HCEC 1CT (cell line): ENCODE measurements at places on chromosomes 3 and 15.

GRCh38 chr15:65907661-65908060 is 38.4 kb downstream of the RAB11A start:
- DNase-seq, result no peak

GRCh38 chr15:74977599-74977998 is 17.8 kb upstream of the SCAMP5 start:
- DNase-seq, result peak; percentile 30

- no peak for DNase-seq
Observed at GRCh38 chr3:66449411-66449974, 51.3 kb downstream of the LRIG1 start.

- peak; percentile 41 for DNase-seq
Observed at GRCh38 chr3:134249935-134250716, 533 bp downstream of the RYK start.

GRCh38 chr15:69941706-69942495 is 155.8 kb downstream of the TLE3 start:
- no peak for DNase-seq

DNA sequence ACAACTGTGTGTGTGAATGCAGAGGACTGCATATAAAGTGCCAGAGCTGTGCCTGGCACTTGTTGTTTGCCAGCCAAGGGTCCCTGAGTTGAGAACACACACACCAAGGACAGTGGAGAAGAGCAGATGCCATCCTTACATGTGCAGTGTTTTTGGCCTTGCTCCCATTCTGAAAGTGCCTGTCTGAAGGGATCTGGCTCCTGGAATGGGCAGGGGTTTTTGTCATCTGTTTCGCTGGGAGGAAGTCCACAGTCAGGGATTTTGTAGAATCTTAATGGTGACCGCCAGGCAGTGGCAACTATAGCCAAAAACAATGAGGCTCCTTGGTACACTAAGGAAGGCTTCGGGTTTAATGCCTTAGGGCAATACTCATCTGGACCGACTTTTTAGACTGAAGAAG is 63.7 kb downstream of the DUT start:
- no peak for DNase-seq

GRCh38 chr3:113271189-113271588 is 59.8 kb downstream of the BOC start:
- DNase-seq, result no peak

DNA sequence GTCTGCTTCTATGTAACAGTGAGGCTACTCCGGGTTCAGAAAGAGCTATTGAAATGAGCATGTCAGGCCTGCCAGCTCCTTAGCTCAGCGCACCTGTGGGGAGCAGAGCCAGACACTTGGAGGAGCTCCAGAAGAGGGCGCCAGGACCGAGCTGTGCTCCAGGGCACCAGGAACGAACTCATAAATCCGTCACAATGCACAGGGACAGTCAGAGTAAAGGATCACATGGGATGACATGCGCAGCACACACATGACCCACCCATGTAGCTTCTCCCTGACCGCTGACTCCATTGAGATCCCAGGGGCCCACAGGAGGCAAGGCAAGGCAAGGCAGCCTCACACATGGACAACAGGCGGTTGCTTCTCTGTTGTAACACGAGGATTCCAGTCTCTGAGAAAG is 26.0 kb upstream of the GNB5 start:
- no peak for DNase-seq
